ENCODE measurements at places on chromosomes 12 and 14.

- no peak for DNase-seq
Observed at GRCh38 chr14:69522026-69522425, 37.5 kb downstream of the PLEKHD1 start.

- DNase-seq = peak; percentile 47
Observed at GRCh38 chr12:122021822-122022392, at the start of gene BCL7A. BCL7A (plus strand) TSS chr12:122021884; CDS start chr12:122022092, 208 bp downstream.

DNA sequence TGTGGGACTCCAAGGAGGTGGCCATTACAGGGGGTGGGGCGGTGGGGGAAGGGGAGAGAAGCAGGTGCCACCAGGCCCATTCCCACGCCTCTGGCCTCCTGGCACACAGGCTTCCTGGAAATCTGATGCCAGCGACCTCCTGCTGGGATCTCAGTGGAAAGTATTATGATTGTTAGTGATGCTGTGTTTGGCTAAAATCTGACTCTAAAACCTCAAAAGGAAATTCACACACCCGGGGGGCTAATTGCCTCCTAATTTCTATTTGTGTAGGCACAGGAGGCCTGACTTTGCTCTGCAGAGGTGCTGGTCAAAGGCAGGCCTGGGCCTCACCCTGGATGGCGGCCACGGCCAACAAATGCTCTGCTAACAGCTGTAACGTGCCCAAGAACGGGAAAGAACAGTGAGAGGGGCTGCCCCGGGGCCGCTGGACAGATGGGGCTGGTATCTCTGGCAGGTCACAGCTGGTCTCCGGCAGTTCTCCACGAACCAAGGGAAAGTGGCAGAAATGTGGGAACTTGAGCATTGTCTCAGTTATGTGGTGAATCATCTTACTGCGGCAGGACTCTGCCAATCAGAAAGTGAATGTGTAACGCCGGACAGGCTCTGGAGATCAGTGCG lies 14.3 kb downstream of the FAM181A start:
- DNase-seq = no peak

GRCh38 chr12:49330032-49330619 lies 6.9 kb downstream of the C1QL4 start:
- DNase-seq = no peak

DNA sequence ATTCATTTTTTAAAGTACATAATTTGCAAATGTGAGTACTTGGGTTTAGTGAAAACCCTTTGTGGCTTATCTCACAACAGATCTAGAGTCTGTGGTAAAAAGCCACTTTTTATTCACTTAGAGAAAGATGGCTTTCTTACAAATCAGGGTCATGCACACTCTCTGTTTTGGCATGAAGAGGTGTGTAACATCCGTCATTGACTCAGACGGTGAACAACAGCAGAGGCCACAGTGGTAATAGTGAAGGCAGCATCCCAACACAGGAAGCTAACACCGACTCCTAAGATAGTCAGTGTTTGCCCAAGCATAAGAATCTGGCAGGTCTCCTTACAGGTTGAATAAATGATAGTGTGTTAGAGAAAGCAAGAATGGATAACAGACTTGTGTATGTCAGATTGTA lies 593.0 kb downstream of the SOX5 start:
- no peak for DNase-seq

GRCh38 chr14:77139540-77140358 lies 1.8 kb downstream of the ZDHHC22 start:
- peak; percentile 41 for DNase-seq

DNA sequence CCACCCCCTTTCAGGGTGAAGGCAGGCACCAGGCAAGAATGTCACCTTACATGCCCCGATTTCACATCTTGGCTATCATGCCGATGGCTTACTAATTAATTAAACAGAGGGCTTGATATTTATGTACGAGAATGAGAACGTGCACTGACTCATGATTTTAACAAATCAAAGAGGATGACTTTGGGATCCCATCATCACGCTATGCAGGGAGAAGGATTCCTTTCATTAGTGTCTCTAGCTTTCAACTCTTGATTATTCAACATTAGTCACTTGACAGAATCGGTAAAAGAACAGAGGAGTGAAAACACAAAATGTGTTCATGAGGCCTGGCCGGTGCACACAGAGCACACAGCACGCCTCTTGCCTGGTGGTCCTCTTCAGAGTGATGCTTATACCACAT lies 80.6 kb downstream of the PRKAB1 start:
- DNase-seq = no peak

GRCh38 chr12:95859344-95859816 lies 628 bp downstream of the SNRPF start:
- DNase-seq = no peak

- no peak for DNase-seq
Observed at GRCh38 chr14:61379639-61380184, 58.3 kb downstream of the PRKCH start.
